ENCODE measurements at places on chromosomes 6 and 20.

GRCh38 chr6:78909391-78909790 lies 42.0 kb downstream of the IRAK1BP1 start:
- no peak for DNase-seq

DNA sequence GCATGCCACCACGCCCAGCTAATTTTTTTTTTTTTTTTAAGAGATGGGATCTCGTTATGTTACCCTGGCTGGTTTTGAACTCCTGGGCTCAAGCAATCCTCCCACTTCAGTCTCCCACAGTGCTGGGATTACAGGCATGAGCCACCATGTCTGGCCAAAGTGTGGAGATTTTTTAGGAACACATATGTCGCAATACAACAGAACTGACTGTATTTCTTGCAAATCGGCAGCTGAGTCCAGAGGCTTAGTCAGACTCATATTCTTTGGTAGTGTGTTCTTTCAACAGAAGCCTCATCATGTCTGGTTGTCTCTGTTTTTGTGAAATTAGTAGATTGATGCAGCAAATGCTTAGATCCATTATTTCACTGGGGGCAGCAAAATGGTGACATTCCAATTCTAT lies 23.9 kb upstream of the CD164 start:
- no peak for DNase-seq

- no peak for DNase-seq
Measured at GRCh38 chr6:52560462-52560861, 16.4 kb downstream of the TRAM2 start.

DNA sequence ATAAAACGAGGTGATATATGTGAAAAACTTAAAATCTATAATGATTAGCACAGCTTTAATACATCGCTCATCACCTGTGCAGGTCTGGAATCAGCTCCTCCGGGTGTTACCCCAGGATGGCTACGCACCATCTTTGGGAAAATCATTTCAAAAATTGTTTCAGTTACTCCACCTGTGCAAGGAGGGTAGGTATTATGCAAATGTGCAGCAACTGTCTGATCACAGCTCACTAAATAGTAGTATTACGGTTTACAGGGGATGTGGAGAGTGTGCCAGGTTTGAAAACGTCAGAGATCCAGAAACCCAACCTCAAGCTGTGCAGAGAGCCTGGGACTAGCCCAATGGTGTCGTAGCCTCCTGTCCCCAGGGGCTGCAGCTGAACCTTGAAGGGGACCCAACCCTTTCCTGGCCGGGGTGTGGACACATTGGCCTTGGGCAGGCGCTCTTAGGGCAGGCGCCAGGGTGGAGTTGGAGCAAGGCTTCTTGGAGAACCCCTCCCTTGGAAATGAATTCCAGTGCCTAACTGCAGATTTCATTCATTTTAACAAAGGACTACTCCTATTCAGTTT lies 24.2 kb upstream of the SGK1 start:
- no peak for DNase-seq

DNA sequence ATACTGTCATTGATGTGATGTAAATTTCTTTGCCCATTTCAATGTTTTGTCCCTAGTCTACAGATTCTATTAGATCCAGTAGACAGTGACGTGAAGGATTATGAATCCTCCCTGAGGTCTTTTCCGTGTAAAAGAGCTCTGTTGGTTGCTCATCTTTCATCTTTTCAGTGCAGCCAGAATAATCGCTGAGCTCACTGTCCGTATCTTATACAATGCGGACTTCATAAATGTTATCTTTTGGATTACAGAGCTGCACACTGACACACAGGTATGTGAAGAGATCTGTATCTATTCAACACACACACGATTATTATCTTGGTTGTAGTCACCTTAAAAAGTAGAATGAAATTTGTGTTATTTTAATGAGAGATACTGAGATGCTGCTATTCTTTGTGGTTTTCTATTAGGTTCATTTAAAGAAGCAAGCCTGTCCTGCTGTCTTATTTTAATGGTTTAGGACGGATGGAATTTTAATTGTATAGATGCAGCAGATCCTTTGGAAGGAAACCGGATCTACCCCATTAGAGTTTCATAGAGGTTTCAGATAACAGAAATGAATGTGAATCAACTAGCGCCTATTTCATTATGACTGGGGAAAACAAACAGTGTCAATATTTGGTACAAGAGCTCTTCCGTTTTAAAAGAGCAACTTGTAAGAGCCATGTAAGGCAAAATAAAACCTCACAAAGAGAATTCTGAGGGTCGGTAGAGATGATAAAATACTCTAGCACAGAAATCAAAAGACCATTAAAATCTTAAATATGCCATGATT lies 79.4 kb downstream of the BMP6 start:
- DNase-seq = no peak

- no peak for DNase-seq
Measured at GRCh38 chr6:13238017-13238416, 90.3 kb downstream of the TBC1D7 start.

GRCh38 chr6:133266186-133266585 lies 25.0 kb downstream of the EYA4 start:
- DNase-seq = no peak

- no peak for DNase-seq
Measured at GRCh38 chr6:125923366-125923877, 33.1 kb upstream of the HINT3 start.

- DNase-seq = no peak
Measured at GRCh38 chr6:156582509-156582992, 194.6 kb upstream of the ARID1B start.

- no peak for DNase-seq
Measured at GRCh38 chr6:150038202-150039062, 13.1 kb upstream of the RAET1L start.
